Right atrium auricular region (tissue), 2 donors: ENCODE measurements at places on chromosomes 16 and 17.

DNA sequence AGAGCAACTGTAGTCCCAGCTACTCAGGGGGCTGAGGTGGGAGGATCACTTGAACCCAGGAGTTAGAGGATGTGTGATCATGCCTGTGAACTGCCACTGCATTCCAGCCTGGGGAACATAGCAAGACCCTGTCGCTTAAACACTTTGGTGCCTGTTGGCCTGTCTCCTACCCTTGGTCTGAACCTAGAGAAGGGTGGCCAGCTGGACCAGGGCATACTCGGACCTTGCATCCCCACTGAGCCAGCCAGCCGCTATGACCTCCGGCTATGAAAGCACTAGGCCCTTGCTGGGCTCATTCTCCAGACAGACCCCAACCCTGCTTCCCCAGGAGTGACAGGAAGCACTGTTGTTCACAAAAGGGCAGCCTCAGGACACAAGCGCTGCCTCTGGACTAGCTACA lies 4.6 kb downstream of the IFT20 start:
- no peak for DNase-seq
- no peak overlapping the region for H3K27ac ChIP-seq
- H3K27me3 ChIP-seq = no peaks in the 10 kb centered on the region
- peaks cover 18% of the 10 kb centered on the region for H3K4me1 ChIP-seq
- H3K36me3 ChIP-seq = peaks cover 46% of the 10 kb centered on the region

DNA sequence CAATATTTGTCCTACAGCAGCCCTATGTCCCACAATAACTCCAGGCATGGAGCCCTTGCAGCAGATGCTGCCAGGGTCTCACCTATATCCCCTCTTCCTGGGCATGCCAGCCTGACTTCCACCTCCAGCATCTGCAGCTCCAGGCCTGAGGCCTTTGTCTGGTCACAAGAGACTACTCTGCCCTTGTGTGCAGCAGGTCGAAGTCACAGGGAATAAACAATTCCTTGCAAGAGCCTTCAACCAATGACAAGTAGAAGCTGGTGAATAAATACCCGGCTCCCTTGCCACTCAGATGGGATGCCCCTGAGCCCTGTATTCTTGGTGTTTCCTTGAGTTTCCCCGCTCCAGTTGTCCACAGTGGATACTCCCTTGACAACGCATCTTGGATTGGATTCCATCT lies 23.0 kb downstream of the CES1 start:
- H3K4me3 ChIP-seq = no peak overlapping the region
- H3K27ac ChIP-seq = no peak overlapping the region
- H3K4me1 ChIP-seq = no peaks in the 10 kb centered on the region
- no peak for DNase-seq
- H3K27me3 ChIP-seq = no peaks in the 10 kb centered on the region

GRCh38 chr16:66026211-66026610 lies 340.3 kb upstream of the CDH5 start:
- DNase-seq = no peak
- H3K27ac ChIP-seq = no peak overlapping the region
- H3K4me3 ChIP-seq = no peak overlapping the region
- H3K4me1 ChIP-seq = no peaks in the 10 kb centered on the region
- H3K27me3 ChIP-seq = no peaks in the 10 kb centered on the region

DNA sequence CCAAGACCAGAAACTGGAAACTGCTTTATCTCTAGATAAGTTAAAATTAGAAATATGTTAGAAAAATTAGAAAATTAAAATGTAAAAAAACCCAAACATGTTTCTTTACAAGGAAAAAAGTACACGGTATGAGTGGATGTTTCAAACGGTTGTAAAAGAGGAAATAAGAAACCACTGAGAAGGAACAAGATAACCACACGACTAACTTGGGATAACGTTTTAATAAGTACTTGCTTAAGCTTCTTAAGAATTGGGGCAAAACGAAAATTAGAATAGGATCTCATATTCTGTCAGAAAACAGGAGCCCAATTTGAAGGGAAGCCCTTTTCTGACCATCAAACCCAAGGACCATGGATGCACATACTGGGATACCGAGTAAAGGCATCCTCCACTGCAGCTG lies 31.0 kb downstream of the MBTPS1 start:
- peak overlapping the region; percentile 85 for H3K27ac ChIP-seq
- no peak for DNase-seq
- H3K4me3 ChIP-seq = no peak overlapping the region
- no peaks in the 10 kb centered on the region for H3K27me3 ChIP-seq

- H3K27ac ChIP-seq = no peak overlapping the region
- DNase-seq = no peak
- no peaks in the 10 kb centered on the region for H3K27me3 ChIP-seq
- H3K4me1 ChIP-seq = no peaks in the 10 kb centered on the region
- H3K4me3 ChIP-seq = no peak overlapping the region
These were observed 397.7 kb upstream of the PMFBP1 start for GRCh38 chr16:72569677-72570076.

- no peak overlapping the region for H3K27ac ChIP-seq
- no peak for DNase-seq
- H3K4me1 ChIP-seq = no peaks in the 10 kb centered on the region
- H3K4me3 ChIP-seq = no peak overlapping the region
- H3K27me3 ChIP-seq = no peaks in the 10 kb centered on the region
These were observed 42.1 kb downstream of the SYNRG start for GRCh38 chr17:37567137-37567536.

GRCh38 chr17:27824176-27824715 lies 23.9 kb upstream of the NOS2 start:
- DNase-seq = no peak
- H3K4me3 ChIP-seq = no peak overlapping the region
- H3K27me3 ChIP-seq = no peaks in the 10 kb centered on the region
- no peaks in the 10 kb centered on the region for H3K4me1 ChIP-seq
- H3K27ac ChIP-seq = no peak overlapping the region

GRCh38 chr17:32525122-32525521 lies 38.3 kb downstream of the CDK5R1 start:
- H3K27me3 ChIP-seq = no peaks in the 10 kb centered on the region
- no peak overlapping the region for H3K4me3 ChIP-seq
- DNase-seq = no peak

- H3K4me3 ChIP-seq = no peak overlapping the region
- no peaks in the 10 kb centered on the region for H3K36me3 ChIP-seq
- no peaks in the 10 kb centered on the region for H3K4me1 ChIP-seq
- no peak overlapping the region for H3K27ac ChIP-seq
These were observed 40.0 kb downstream of the HS3ST3A1 start for GRCh38 chr17:13561606-13562270.

DNA sequence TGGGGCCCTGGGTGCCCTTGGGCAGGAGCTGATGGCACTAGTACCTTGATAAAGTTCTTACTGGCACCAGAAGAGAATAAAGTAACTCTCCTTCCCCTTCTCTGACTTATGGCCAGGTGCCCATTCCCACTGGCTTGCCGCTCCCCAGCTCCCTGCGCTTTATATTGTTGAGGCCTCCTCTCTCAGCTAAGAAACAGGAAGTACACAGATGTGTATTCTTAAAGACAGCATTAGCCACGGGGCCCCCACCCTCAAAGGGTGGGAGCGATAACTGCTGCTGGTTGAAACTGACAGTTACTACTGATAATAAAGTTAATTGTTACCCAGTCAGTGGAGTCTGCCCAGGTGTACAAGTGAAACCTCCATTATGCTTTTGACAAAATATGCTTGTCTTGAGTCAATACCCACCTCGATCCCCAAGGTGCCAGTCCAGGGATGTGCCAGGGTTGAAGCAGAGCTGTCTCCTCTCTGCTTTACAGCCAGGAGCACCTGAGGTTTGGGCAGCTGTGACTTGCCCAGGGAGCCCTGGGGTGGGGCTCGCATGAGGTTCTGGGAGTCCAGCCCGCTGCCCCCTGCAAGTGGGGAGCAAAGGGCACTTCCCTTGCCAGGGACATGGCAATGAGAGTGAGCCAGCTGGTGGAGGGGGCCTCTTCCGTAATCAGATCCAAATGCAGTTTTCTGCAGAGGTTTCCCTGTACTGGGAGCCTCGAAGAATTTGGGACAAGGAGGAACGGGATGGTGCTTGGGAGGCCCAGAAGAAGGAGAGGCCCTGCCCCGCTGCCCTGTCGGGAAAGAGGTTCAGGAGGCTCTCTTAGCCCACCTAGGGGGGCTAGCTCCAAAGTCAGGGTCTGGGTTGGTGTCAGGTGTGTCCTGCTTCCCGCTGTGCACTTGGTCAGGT lies 5.4 kb upstream of the CLDN9 start:
- no peak overlapping the region for H3K4me3 ChIP-seq
- H3K27me3 ChIP-seq = peaks cover 7% of the 10 kb centered on the region
- no peaks in the 10 kb centered on the region for H3K4me1 ChIP-seq
- DNase-seq = no peak
